Sciatic nerve (tissue), 2 donors: ENCODE measurements at places on chromosomes 16 and 17.

DNA sequence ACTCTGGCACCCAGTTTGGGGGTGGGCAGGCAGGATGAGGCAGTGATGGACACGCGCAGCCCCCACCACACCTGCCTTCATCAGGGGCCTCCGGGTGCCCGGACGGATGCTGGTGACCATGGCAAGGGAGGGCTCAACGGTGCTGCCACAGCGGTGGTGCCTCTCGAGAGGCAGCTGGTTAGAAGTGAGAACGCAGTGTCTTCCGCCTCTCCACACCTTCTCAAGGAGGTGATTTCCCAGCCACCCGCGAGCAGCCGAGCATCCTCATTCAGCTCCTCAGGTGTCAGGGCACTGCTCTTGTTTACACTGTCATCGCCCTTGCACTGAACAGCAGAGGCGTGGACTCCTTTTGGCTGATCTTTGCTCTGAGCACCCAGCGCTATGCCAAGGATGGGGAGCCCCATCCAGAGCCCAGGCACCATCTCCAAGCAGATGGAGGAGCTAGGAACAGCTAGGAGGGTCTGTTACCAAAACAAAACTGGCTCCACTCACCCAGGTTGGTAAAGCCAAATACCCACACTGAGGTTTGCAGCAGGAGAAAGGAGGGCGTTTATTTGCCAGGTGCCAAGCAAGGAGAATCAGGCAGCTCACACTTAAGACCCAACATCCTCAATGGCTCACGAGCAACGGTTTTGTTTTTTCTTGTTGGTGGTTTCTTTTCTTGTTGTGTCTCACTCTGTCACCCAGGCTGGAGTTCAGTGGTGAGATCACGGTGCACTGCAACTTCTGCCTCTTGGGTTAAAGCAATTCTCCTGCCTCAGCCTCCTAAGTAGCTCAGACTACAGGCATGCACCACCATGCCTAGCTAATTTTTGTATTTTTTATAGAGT, 174.3 kb upstream of the TNRC6C start:
- DNase-seq: no peak

DNA sequence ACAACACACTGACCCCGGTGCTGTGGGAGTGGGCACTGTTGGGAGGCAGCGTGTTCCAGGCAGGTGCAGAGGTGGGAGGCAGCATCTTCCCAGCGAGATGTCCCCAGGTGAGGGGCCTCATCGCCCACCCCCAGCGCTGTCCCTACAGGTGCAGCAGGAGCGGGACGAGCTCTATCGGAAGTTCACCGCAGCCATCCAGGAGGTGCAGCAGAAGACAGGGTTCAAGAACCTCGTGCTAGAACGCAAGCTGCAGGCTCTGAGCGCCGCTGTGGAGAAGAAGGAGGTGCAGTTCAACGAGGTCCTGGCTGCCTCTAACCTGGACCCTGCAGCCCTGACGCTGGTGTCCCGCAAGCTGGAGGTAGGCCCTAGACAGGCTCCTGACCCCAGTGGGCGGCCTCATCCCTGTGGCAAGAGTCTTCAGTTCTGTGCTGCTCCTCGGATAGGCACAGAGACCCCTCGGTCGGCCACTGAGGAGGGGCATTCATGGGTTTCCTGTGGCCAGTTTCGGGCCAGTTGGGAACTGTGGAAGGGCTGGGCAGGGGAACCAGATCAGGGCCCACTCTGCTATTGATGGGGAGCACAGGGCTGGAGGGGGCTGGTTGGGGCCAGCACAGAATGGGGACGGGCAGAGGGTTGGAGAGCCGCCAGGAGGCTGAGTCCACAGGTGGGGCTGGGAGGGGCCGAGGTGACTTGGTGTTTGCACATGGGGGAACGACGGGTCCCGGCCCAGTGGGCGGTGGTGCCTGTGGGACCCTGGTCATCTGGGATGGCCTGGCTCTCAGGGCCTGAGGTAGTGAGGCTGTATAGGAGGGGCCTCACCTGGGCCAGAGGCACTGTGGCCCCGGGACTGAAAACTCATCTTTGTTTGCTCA, 21.1 kb upstream of the DBNDD1 start:
- no peak for DNase-seq

GRCh38 chr17:3891626-3892094, 1.2 kb downstream of the CAMKK1 start:
- no peak for DNase-seq

DNA sequence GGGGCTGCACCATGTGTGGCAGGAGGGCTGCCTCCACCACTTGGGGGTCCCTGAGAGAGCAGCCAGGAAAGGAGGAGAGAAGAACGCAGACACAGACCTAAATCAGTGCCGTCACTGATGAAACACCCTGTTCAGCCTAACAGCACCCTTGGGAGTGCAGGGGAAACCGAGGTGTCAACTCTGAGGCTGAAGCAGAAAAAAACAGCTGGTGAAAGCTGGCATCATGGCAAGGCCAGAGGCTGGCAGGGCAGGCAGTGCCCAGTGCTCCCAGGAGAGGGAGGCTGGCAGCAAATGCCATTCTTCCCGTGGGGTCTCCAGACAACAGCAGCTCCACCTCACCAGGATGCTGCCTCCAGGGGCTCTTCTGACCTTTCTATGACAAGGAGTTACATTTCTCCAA, 23.1 kb downstream of the SPHK1 start:
- no peak for DNase-seq

DNA sequence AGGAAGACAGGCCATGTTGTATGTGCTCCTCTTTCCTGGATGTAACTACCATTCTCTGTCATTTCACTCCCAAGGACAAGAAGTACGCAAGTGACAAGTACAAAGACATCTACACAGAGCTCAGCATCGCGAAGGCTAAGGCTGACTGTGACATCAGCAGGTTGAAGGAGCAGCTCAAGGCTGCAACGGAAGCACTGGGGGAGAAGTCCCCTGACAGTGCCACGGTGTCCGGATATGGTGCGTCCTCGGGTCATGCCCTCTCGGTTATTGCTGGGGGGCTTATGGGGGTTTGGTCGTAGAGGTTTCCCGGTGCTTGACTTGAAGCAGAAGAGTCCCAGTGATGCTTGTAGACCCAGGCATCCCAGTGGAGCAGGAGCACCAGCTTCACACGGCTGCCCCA, 29.0 kb downstream of the PLD6 start:
- no peak for DNase-seq

DNA sequence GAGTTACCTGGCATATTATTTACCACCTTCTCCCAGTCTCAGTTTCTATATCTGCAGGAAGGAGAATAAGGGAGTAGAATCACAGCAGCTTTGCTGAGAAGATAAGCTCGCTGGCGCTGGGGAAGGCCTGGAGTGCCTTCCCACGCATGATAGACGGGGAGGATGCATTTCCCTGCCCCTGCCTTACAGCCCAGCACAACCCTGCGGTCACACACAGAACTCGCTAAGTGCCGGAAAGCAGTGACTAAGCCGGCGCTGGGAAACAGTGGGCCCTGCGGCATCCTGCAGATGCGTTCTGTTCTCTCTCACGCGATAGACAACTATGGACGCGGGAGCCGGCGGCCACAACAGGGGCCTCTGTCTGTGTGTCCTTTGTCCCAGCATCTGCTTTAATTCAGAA, 4.8 kb downstream of the CA5A start:
- no peak for DNase-seq

DNA sequence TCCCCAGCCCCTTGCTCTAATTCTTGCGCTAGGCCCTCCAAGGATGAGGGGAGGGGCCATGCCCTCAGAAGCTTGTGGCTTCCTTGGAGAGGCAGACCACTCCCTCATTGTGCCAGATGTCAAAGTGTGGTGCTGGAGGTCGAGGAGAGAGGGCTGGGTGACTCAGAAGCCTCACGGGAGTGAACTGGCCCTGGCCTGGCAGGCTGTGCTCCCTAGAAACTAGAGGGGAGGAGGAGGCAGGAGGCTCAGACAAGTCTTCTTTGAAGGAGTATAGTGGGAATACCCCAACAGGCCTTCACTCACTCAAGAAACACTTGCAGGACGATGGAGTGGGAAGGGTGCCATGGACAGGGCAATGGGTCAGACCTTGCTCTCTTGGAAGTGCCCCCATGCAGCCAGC, 18.5 kb downstream of the ANKRD40 start:
- no peak for DNase-seq

DNA sequence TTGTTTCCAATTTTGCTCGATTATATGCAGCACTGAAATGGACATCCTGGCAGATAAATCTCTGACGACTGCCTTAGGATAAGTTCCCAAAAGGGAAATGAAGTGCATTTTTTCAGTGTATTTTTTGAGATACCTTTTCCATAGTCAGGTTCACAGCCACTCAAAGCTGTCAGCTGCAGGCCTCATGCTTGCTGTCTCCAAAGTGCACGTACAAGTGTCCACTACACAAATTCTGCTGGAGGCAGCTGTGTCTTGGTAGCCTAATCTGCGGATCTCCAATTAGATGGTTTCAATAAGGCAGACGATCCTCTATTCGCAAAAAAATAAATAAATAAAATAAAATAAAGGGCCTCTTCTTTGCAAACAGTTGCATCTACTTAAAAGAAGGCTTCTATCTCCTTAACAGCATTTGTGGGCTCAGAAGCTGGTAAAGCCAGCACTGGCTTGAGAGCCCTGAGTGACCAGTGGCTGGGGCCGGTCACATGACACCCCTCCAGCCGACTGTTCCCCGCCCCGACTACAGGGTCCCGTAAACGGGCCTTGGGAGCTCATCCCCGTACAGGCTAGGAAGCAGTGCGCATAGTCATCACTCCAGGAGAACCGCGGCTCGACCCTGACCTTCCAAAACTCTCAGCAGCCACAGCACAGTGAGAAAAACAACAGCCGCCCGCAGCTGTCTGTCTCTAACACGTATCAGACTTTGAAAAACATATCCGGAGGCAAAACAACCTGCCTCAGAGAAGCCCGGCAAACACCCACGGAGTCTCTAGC, 18.8 kb downstream of the RPH3AL start:
- DNase-seq: peak; percentile 88

DNA sequence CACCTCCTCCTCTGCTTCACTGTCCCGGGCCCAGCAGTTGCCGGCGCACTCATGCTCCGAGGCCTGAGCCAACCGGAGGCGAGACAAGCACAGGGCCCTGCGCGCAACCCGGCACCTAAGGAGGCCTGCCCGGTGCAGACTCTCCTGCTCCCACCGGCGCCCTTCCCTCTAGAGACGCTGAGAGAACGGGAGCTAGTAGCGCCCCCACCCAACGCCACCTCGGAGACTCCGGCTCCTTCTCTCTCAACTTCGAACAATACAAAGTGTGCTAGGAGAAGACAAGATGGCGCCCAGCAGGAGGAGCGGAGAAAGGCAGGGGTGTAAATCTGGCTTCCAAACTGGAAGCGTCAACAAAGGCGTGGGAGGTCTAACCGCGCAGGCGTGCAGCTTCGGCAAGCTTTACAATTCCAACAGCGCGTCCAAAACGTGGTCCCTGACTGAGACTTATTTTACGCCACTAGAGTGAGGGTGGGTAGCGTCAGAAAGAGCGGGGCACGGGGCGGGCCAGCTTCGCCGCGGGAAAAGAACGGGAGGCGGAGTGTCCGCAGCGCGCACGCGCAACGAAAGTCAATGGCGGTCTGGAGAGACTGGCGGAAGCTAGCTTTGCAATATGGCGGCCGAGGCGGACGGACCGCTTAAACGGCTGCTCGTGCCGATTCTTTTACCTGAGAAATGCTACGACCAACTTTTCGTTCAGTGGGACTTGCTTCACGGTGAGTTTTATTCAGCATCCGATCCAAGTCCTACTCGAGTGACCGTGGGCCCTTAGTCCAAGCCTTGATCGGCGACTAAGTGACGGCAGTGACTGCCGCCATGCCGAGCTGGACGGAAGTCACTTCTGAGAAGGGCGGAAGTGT, at the start of gene MPDU1:
MPDU1 (plus strand) TSS at position 600 of the 857 bp plus-strand sequence; CDS start at position 611, 11 bp downstream.
- DNase-seq: peak; percentile 98

GRCh38 chr16:17744921-17745572, 274.3 kb upstream of the XYLT1 start:
- DNase-seq: no peak

- no peak for DNase-seq
Measured at GRCh38 chr16:61295311-61295710, 740.9 kb downstream of the CDH8 start.
